HFFc6 (cell line): ENCODE measurements at places on chromosomes 2 and 18.

GRCh38 chr2:36572054-36572718 lies 25.8 kb downstream of the FEZ2 start:
- DNase-seq, result no peak

DNA sequence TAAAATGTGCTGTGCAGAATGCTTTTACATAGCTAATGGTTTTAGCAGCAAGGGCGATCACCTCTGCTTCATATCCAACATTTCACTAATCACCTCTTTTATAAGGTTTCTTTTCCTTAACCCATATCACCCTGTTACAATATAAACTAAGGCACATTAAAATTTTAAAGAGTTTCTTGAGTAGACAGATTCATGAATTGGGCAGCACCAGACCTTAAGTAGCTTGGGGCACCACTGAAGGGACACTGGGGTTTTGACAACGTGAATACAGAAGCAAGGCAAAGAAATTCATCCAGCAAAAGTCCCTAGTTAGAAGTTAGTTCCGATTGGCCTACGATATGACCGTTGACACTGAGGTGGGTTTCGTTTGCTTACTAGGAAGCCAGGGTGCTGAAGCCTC lies 44.0 kb upstream of the RALBP1 start:
- DNase-seq, result no peak

- DNase-seq, result peak; percentile 72
These were observed 264.9 kb downstream of the ALPK2 start for GRCh38 chr18:58363767-58364540.

DNA sequence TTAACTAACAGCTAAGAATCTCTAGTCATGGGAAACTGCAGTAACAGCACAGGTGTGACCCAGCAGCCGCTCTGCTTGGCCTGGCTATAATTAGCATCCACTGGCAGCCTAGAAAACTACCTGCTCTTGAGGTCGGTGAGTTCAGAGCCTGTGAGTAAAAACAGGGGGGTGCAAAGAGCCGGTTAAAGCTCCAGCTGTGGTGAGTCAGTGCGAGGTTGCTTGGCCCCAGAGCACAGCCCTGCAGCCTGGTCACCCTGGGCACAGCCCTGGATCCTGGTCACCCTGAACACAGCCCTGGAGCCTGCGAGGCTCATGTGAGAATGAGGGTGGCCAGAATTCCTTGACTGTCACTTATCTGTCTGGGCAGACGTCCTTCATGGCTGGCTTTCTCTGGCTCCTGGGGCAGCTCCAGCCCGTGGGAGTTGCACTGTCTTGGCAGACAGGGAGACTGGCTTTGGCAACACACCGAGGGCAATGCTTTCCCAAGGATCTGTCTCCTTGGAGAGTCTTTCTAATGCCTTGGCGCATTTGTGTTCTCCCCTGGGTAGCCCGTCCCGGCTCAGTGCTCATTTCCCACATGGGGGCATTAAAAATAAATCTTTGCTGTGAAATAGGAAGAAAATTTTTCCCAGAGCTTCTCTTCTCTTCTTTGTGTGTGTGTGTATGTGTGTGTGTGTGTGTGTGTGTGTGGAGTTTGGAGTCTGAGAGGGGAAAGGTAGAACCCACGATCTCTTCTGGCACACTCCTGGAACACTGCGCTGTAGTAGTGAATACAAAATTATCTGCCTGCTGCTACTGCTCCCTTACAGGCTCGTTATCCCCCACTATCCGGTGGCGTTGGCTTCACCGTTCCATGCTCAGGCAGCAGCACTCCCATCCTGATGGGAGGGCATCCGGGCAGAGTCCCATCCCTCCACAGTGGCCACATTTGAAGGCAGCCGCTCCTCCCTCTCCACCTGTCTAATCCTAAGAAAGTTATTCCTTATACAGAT lies 250.2 kb upstream of the MEX3C start:
- no peak for DNase-seq

GRCh38 chr2:16365366-16365765 lies 300.3 kb downstream of the CYRIA start:
- DNase-seq, result no peak

DNA sequence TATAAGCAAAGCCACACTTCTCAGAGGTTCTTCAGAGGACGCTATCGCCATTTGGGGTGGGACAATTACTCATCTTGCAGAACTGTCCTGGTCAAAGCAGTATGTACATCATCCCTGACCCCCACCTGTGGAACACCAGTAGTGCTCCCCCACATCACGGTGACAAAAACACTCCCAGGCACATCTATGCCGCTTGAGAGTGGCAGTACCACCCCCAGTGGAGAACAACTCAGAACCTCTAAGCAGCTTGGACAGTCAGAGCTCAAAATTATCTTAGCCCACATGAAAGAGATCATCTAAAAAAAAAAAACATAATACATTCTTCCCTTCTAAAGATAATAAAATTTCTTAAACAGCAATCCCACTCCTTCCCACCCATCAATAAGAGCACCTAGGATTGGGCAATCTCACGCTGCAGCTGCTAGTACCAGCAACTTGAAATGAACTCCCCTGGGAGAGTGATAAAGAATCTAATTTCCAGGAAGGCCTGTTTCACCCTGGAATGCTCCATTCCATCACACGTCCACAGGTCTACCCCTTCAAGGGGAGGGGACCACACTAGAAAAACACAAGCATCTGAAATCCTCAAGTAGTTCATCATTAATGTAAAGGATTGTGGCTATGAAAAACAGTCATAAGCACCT lies 31.7 kb downstream of the LRP2 start:
- no peak for DNase-seq

DNA sequence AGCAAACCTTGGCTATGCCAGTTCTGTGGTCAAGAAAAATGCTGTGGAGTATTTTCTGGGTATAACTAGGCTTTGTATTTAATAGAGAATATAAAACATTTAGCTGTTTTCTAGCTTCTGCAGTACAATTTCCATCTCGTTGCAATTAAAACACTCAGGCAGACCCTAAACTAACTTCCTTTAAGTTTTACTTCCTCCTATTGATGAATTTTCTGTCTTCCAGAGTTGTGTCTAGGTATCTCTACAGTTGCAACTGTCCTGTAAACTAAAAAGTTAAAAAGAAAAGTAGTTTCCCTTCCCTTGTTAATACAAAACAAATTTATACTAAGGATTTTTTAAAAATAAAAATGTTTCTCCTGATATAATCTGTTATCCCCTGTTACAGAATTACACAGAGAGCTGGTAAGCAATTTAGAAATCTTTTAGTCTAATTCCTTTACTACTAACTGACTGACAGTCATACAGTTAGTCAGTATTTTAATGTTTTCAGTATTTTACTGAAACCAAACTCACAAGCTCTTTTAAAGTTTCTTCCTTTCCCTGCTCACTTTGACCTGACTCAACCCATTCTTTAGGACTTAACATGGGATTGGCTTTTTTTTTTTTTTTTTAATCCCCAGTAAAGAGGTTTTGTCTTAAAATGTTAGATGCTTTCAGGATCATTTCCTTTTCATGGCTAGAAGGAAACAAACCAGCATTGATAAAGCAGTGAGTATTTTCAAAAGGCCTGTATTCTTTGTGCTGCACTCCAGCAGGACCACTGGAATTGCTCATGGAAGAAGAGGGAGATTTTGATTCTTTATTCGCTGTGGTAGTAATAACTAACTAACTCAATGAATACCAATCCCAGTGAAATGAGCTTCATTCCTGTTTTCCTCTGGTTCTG lies 22.9 kb downstream of the ITGAV start:
- no peak for DNase-seq

DNA sequence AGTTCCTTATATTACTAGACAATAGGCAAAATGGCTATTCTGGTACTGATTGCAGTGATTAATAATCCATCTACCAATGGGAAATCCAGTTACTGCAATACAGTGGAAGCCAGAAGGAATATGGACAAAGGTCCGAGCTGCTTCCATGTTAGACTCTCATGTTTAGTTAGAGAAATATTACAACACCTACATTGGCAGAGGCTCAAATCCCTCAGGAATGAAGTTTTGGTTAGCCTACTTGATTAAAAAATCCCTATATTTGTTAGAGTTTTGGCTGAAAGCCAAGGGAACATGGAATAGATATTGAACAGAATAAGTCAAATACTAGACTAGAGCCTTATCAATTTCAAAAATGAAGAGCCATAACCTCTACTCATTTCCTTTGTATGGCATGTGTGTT lies 48.5 kb downstream of the ARL6IP6 start:
- DNase-seq, result no peak

GRCh38 chr2:222950638-222951285 lies 89.9 kb downstream of the ACSL3 start:
- peak; percentile 74 for DNase-seq

DNA sequence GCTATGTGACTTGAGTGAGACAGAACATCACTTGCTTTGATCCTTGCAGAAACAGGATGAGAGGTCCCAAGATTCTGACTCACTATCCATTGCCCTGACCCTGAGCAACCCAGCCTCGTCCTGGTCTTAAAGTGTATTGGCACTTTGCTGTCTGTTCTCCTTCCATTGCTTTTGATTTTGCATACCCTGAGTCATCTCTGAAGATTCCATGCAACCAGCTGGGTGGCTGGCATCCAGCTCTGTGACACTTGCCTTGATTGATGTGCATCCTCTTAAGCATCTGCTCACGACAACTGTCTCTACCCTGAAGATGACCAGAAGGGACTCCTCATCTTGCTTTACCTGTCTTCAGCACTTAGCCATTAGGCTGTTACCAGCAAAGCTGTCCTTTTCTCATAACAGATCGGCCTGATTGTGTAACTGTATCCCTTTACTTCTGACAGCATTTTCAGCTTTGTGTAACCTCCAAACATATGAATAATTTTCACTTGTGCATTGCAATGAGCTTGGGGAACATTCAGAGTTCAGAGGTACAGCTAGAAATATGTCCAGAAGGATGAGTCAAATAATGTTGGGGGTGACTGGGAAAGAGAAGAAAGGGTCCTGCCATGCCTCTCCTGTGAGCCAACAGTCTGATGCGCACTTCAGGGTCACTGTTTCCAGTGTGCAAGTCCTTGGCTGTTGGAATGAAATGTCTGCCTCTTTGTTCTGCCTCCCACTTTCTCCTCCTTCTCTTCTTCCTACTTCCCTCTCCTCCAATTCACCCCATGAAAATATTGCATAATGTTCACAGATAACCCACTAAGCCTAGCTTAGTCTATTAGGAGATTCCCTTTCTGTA lies 249.7 kb upstream of the OSR1 start:
- DNase-seq, result peak; percentile 81

DNA sequence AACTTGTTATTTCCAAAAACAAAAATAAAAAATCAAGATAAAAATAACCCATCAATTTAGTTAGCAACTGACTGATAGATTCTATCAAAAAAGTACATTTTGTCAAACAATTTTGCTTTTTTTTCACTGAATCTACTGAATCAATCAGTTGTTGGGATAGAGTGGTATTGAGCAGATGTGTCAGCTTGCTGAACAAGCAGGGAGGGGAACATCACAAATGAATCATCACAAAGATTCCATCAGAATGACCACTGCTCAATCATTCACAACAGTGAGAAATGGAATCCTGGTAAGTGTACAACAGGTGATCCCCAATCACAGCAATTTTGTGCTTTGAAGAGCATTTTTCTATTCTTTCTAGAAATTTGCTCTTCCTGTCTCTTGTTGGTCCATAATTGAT lies 12.3 kb upstream of the SLC14A2 start:
- no peak for DNase-seq
